Activated T-helper 2 cell treated with anti-CD3 and anti-CD28 coated beads, Interferon-gamma antibody, Interleukin-2, Interleukin-4, amounts not matched to agents 10 μg/mL and 5 μg/mL and 100 μg/mL, durations not matched to agents 14 hours and 24 hours and 36 hours (primary cell): ENCODE measurements at places on chromosomes 2 and 18. TPM values are rescaled to one million over a fixed set of nuclear protein-coding genes. Genes with fewer than 3 reads are reported as not detected.

DNA sequence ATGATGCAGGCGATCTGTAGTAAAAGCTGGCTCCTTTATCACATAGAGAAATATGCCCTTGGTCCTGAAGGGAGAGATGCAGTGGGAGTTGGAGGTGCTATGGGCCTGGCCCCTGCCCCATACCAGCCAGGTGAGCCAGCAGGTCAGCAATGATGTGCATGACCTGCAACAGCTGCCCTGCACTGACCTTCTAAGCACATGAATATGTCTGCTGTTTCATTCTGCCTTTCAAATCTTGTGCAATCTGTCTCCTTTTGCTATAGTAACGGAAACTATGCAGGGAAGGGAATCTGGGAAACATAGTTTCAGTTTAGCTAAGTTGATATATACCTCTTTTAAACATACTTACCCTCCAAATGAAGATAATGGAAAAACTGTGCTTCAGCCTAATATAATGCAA lies 235.2 kb downstream of the TDRD15 start:
- DNase-seq, result no peak

DNA sequence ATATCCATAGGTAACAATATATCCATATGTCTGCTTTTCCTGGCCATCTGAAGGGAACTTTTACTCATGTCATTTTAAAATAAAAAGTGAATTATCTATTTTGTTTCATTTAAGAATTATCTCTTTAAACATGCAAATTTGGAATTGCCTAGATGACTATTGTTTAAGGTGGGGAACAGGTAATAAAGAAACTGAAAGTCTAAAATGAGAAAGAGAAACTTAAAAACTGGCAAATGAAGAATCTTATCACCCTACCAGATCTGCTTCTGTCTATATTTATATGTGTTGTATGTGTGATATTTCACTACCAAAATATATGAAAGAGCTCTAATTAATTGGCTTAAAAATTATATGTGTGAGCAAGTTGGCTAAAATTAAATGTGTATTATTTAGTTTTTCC lies 243.2 kb upstream of the KCNH7 start:
- no peak for DNase-seq

DNA sequence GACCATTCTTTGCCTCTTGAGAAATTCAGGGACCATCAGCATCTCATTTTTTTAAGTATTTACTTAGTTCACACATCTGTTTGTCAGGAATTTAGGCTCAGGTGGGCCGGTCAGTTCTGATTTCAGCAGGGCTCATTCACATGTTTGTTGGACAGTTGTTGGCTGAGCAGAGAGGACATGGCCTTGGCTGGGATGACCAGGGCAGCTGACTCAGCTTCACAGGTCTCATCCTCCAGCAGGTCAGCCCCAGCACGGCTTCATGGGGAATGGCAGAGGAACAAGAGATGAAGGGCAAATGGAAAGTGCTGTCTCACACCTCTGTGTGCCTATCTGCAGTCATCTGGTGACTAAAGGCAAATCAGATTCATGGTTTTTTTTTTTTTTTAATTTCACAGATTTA lies 136.1 kb upstream of the TMEM200C start:
- DNase-seq, result no peak

- no peak for DNase-seq
Observed at GRCh38 chr2:174570318-174570958, 27.2 kb downstream of the WIPF1 start.

Gene SNRNP200
- total RNA-seq, result 191 TPM in 2 replicates

Gene MYO1B
- total RNA-seq, result 7.0 and 12.2 TPM in 2 replicates
